ENCODE measurements at places on chromosomes 4 and X.

- no peak for DNase-seq
Measured at GRCh38 chr4:177405508-177405907, 36.7 kb downstream of the AGA start.

DNA sequence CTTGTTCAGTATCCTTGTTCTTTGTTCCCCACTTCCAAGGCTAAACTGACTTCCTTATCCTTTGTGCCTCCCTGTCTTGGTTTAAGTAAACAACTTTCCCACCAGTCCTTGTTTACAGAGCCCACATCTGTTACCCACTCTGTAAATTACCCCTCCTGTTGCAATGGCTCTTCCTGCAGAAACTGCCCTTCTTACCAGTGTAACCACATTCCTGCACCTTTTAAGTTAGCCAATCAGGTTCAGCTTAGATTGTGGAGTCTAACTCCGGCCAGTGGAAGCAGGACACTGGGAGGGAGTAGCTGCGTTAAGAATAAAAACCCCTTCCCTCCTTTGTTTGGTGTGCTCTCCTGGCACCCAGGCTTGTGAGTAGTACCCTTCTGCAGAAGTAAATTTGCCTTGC is 360.9 kb downstream of the PRDM5 start:
- no peak for DNase-seq

DNA sequence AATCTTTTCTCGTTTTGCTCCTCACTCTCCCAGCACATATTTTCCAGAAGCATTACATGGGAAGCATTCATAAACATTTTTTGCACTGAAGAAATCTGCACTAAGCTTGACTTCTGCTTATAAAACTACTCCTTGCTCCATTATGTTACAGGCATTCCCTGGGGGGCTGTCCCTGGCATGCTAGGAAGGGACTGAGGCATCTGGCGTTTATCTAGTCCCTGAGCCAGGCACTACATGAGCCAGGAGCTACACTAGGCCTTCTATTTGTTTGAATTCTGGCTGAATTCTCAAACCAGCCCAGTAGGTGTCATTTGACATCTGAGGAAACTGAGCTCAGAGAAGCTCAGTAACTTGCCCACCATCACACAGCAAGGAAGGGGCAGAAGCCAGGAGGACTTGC is 43.3 kb downstream of the NHSL2 start:
- DNase-seq = no peak

DNA sequence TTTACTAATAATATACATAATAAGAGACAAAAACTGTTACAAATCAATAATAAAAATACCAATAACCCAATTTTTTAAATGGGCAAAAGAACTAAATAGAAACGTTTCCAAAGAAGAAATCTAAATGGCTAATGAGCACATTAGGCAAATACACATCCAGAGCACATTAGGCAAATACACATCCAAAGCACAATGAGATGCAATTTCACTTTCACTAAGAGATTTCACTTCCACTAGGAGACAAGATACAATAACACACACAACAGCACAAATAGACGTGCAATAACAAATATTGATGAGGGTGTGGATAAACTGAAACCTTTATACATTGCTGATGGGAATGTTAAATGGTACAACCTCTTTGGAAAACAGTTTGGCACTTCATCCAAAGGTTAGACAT is 250.7 kb downstream of the ARAP2 start:
- no peak for DNase-seq

GRCh38 chr4:56130606-56131155 is 181.9 kb downstream of the CEP135 start:
- DNase-seq = no peak

GRCh38 chr4:17155486-17155885 is 257.0 kb upstream of the LDB2 start:
- peak; percentile 16 for DNase-seq

GRCh38 chr4:124694306-124694705 is 18.2 kb downstream of the ANKRD50 start:
- DNase-seq = no peak

GRCh38 chr4:143311924-143312323 is 24.8 kb upstream of the GAB1 start:
- no peak for DNase-seq

DNA sequence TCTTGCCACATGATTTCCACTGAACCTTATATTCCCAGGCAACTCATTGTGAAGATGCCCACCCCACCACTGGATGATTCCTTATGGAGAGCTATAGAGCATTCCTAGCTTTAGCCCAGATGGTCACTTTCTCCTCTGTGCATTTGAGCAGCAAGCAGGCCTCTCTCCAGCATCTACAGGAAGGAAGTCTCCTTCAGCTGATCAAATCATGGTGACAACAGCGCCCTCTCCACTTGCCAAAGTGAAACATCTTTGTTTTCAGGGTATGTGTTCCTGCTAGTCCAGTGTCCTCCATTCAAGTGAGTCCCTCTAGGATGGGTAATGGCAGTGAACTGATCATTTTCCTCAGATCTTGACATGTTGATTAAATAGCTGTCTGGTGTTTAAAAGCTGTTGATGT is 10.9 kb upstream of the SYTL5 start:
- DNase-seq = no peak

DNA sequence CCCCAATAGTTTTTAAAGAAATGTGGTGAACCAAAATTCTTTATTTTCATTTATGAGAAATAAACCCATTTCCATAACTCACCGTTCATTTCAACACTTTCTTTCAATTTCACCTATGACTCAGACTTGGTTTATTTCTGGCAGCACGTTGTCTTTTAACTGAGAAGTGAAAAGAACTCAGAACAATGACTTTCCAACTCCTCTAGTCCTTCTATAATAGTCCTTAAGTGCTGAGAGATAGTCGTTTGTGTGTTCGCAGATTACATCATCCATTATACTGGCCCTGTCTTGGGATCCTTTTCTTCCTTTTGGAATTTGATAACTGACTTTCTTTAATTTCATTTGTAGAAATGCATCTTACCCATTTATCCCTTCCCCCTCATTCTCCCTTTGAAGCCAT is 113.6 kb downstream of the GLUD2 start:
- DNase-seq = no peak

DNA sequence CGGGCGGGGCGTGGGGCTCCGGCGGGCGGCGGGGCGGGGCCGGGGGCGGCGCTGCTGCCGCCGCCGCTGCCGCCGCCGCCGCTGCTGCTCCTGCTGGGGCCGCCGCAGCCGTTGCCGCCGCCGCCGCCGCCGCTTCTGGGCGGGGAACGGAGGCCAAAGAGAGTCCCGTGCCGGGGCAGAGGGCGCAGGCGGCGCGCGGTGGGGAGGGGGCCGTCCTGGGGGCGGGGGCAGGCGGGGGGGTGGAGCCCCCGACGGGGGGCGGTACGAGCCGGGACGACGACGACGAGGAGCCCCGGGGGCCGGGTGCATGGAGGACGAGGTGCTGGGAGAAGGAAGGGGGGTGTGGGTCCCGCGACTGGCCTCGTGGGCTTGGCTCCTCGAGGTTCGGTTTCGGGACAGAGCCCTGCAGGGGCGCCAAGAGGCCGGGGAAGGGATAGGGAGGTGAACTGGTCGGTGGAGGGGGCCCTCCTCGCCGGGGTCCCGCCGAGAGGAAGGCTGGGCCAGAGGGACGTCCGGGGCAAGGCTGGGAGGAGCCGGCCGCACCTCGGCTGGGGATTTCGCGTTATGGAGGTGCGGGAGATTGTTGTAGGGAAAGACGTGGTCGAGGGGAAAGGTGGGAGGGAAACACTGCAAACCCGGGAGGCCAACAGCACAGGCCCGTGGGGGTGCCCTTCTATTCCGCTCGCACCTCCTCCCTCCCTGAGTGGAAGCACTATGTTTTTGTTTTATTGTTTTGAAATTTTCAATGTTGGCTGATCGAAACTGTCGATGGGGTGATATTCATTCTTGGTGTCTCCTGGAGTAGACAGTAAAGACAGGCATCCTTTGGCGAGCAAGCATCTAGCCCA is 1.9 kb downstream of the BCORL1 start:
- DNase-seq = no peak

GRCh38 chr4:114926583-114926982 is 186.8 kb downstream of the NDST4 start:
- DNase-seq = no peak

DNA sequence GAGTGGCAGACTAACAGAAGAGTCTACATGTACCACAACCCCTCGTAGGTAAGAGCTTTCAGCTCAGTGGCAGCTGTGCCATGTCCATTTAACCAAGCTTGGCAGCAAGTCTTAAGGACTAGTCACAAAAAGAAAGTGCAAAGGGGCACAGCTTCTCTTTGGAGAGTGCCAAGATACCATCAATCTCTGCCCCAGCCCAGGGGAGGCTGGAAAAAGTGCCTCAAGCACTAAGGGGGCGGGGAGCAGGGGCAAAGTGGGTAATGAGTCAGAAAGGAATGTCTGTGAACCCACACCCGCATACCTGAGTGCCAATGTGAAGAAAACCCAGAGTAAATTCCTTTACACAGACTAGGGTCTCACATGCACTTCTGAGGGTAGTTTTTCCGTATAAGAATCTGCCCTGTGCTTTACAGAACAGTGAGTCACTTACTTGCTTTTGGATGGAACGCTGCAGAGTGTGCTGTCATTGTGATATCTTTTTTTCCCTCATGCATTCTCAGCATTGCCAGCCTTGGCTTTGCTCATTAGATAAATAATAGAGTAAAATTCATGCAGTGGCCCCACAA is 219.8 kb downstream of the ZNF674 start:
- peak; percentile 52 for DNase-seq

GRCh38 chr4:65502131-65502701 is 168.1 kb downstream of the EPHA5 start:
- peak; percentile 4 for DNase-seq

- DNase-seq = no peak
Measured at GRCh38 chrX:12439416-12439815, 301.1 kb downstream of the FRMPD4 start.

DNA sequence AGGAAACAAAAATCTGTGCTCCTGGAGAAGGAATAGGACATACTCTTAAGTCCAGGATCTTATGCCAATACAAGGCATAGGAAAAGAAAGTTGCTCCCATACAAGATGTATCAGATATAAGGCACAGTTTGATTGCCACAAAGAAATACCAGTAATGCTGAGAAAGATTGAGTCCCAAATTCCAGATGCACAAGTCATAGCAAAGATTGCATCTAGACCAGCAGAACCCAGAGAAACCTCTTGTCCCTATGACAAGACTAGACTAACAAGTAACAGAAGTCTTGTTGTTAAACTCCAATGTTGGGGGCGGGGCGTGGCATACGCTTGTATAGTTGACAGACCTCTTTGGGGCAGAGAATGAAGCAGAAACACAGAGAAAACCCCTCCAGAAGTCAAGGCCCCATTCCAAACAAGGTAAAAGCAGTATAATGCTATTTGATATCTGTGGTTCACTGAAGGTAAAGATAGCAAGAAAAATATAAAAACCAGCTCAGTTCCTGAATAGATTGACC is 671.5 kb upstream of the GRIA3 start:
- DNase-seq = no peak

- DNase-seq = no peak
Measured at GRCh38 chr4:144362366-144362765, 221.8 kb upstream of the GYPA start.

GRCh38 chr4:153362184-153362583 is 17.7 kb downstream of the MND1 start:
- DNase-seq = peak; percentile 40

DNA sequence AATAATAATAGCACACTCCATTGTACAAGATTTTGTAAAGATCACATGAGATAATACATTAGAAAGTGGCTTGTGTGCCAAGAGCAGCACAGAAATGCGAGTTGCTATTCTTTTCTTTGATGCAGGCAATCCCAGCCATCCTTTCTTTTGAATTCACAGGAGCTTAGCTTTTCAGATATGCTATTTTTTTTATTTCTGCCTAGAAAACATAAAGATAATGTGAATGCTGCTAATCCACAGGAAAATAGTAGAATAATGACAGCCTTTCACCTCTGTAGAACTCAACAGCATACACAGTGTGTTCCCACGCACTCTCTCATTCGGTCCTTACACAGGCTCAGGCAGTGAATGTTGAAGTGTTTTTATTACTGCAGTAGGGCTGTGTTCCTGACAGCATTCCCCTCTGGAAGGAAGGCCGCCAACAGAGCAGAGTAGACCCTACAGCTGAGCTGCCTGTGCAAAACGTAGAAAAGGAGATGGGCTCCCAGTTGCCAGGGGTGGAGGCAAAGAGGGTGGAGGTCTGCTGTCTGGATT is 138.8 kb upstream of the TAPT1 start:
- no peak for DNase-seq

GRCh38 chrX:1134976-1135375 is 77.5 kb downstream of the CRLF2 start:
- no peak for DNase-seq

DNA sequence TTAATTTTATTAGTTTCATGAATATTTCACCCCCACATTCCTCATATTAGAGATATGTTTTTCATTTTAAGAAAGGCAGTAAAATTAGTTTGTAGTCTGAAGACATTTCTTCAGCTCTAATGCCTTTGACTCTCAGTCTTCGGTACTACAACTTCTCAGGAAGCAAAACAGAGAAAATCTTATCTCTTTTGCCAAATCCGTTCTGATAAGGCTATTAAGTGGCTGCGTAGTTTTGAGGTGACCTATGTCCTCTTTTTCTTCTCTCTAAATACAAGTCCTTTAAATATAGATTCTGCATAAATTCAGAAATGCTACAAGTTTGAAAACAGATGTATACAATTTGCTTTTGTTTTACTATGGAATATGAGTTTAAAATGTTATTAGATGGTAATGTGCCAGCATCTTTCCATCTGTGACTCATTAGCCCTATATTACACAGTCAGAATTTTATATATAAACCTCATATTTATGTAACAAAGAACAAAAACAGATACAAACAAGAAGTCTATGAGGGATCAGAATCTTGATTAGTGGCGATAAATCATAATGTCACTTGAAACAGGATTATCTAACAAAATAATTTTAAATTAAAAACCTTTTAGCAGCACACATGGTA is 181.2 kb upstream of the ETNPPL start:
- DNase-seq = no peak

DNA sequence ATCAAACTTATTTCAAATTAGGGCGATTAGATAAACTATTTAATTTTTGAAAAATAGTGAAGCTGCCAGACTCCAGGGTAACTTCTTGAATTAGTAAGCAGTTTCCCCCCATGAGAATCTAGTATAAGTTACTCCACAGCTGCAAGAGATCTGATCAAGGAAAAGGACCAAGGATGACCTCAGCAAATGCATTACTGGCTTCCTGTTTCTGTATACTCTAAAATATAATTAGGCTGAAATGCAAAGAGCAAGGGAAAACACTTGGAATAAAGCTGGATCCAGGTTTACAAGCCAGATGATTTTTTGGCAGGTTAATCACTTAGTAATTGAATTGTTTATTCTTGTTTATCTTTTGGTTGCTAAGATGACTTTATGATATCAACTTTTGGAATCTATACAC is 13.4 kb upstream of the P2RY10 start:
- no peak for DNase-seq

DNA sequence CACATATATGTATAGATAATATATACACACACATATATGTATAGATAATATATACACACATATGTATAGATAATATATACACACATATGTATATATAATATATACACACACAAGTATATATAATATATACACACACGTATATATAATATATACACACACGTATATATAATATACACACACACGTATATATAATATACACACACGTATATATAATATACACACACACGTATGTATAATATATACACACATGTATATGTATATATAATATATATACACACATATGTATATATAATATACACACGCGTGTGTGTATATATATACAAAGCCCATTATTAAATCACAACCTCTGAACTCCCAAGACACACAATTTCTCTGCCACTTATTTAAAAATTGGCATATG is 8.0 kb upstream of the UBE2K start:
- DNase-seq = no peak

- no peak for DNase-seq
Measured at GRCh38 chr4:39067451-39067850, 5.4 kb downstream of the KLHL5 start.

GRCh38 chr4:40173470-40173875 is 23.4 kb upstream of the RHOH start:
- DNase-seq = no peak

All from IMR-90 (cell line).